H7 (cell line): ENCODE measurements at places on chromosomes 4 and X. TPM values are rescaled to one million over a fixed set of nuclear protein-coding genes. Genes with fewer than 3 reads are reported as not detected.

FMR1NB gene
- not detected in 2 replicates for total RNA-seq

PNPLA4 gene
- total RNA-seq, result 18.6 and 25.0 TPM in 2 replicates

SLC35A2 gene
- total RNA-seq, result 12.0 and 12.3 TPM in 2 replicates

DNA sequence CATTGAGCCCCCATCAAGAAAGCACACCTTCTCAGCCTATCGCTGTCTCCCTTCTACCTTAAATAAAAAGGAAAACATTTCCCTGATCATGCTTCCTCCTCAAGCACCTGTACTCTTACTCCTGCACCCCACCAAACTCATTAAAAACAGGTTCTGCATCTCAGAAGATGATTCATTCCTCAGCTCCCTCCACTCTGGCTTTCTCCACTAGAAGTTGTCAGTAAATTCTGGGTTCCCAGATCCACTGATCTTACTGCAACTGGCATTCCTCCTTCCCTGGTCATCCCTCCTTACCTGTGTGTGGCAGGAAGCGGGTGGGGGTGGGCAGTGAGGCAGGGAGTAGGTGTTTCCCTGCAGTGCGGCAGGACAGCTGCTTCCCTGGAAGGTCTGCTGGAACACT, 108.8 kb downstream of the GPR143 start:
- DNase-seq, result no peak

DNA sequence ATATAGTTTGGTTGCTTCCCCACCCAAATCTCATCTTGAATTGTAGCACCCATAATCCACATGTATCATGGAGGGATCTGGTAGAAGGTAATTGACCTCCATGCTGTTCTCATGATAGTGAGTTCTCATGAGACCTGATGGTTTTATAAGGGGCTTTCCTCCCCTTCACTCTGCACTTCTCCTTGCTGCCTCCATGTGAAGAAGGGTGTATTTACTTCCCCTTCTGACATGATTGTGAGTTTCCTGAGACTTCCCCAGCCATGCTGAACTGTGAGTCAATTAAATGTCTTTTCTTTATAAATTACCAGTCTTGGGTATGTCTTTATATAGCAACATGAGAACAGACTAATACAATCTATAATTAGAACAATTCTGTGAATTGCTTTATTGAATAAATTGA, 11.9 kb upstream of the DCAF4L1 start:
- DNase-seq, result no peak

DNA sequence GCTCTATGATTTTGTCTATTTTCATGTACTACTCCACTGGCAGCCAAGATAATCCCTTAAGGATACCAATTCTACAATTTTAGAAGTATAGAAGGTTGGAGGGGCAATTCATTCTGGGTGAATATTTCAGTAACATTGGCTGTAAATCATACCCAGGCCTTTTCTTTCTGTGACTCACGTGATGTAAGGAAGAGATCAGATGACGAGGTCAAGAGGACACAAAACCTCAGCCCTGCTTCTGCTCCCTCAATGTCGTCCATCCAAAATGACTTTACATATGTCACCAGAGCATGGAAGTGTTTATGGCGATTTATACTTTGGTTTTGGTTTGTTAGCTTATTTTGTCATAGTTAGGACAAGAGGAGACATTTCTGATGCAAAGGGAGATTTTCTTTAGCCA, 70.7 kb upstream of the SLC4A4 start:
- DNase-seq, result no peak
